ENCODE measurements at places on chromosomes 11 and 22.

- DNase-seq, result no peak
- H3K4me3 ChIP-seq, result no peak overlapping the region
- H3K27ac ChIP-seq, result no peak overlapping the region
- H3K27me3 ChIP-seq, result no peaks in the 10 kb centered on the region
These were observed 708.0 kb upstream of the ARHGAP42 start for GRCh38 chr11:99979042-99979441.

GRCh38 chr22:20216863-20217499 is 51.1 kb downstream of the RTN4R start:
- H3K27ac ChIP-seq, result no peak overlapping the region
- peaks cover 8% of the 10 kb centered on the region for H3K27me3 ChIP-seq
- no peaks in the 10 kb centered on the region for H3K36me3 ChIP-seq
- H3K4me3 ChIP-seq, result no peak overlapping the region
- H3K4me1 ChIP-seq, result peaks cover 14% of the 10 kb centered on the region

- peaks cover 30% of the 10 kb centered on the region for H3K4me1 ChIP-seq
- H3K27me3 ChIP-seq, result no peaks in the 10 kb centered on the region
- peak overlapping the region; percentile 96 for H3K27ac ChIP-seq
- H3K36me3 ChIP-seq, result peaks cover 1% of the 10 kb centered on the region
These were observed 1.2 kb downstream of the NOX4 start for GRCh38 chr11:89489930-89490329.

DNA sequence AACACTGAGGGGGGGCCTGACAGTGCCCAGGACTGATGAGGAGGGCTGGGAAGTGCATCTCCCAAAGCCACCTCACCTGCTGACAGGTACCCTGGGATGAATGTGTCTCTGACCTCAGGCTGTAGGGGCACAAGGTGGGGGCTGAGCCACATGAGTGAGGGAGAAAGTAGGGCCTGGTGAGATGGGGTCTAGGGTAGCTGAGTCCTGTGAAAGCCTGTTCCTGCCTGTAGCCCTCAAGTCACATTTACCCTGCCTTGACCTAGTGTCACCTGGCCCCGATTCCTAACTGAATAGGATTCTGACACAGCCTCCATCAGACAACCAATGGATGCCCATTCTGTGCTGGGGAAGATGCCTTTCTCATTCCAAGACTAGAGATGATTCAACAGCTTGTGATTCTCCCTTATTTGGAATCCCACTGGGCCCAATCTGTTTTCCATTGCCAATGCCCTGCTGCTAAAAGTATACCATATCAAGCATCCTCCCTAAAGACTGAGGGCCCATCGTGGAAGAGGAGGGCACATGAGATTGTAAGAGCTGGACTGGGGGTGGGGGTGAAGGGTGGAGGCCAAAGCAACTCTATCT is 11.1 kb upstream of the RFPL1 start:
- no peaks in the 10 kb centered on the region for H3K36me3 ChIP-seq
- no peak overlapping the region for H3K27ac ChIP-seq
- H3K4me1 ChIP-seq, result peaks cover 12% of the 10 kb centered on the region
- DNase-seq, result no peak

DNA sequence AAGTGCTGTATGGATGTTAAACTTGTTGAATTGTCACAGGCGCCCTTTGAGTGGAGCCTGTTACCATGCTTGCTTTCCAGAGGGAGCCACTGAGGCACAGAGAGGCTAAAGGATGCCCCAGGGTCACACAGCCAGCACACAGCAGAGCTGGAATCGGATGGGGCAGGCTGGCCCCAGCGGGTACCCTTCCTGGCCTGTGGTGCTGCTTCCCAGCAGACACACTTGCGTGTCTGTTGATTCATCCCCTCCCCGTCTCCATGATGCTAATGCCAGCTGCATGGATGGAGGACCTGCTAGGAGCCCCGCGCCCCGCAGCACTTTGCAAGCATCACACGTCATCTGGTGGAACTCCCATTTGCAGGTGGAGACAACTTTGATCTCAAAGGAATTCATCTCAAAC is 52.4 kb upstream of the SHISAL1 start:
- H3K4me1 ChIP-seq, result no peaks in the 10 kb centered on the region
- DNase-seq, result no peak
- H3K27ac ChIP-seq, result no peak overlapping the region
- H3K4me3 ChIP-seq, result no peak overlapping the region
- no peaks in the 10 kb centered on the region for H3K36me3 ChIP-seq

DNA sequence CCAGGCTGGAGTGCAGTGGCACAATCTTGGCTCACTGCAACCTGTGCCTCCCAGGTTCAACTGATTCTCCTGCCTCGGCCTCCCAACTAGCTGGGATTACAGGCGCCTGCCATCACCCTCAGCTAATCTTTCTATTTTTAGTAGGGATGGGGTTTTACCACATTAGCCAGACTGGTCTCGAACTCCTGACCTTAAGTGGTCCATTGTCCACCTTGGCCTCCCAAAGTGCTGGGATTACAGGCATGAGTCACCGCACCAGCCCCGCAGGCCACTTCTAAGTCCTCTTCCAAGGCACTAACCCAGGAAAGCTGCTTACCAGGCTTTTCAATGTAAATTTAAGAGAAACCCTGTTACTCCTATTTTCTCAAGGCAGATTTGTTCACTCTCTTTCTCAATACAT is 50.4 kb downstream of the DENND5A start:
- peaks cover 11% of the 10 kb centered on the region for H3K4me1 ChIP-seq
- DNase-seq, result no peak
- no peak overlapping the region for H3K4me3 ChIP-seq
- no peaks in the 10 kb centered on the region for H3K27me3 ChIP-seq
- H3K36me3 ChIP-seq, result no peaks in the 10 kb centered on the region
- H3K27ac ChIP-seq, result peak overlapping the region; percentile 34

GRCh38 chr22:23181721-23182308 is 1.5 kb downstream of the BCR start:
- no peak for DNase-seq
- H3K27ac ChIP-seq, result peak overlapping the region; percentile 59
- peaks cover 9% of the 10 kb centered on the region for H3K36me3 ChIP-seq
- H3K27me3 ChIP-seq, result no peaks in the 10 kb centered on the region

GRCh38 chr11:63595296-63595695 is 18.9 kb downstream of the PLAAT3 start:
- no peaks in the 10 kb centered on the region for H3K27me3 ChIP-seq
- H3K4me3 ChIP-seq, result no peak overlapping the region
- no peaks in the 10 kb centered on the region for H3K4me1 ChIP-seq
- H3K36me3 ChIP-seq, result peaks cover 31% of the 10 kb centered on the region

DNA sequence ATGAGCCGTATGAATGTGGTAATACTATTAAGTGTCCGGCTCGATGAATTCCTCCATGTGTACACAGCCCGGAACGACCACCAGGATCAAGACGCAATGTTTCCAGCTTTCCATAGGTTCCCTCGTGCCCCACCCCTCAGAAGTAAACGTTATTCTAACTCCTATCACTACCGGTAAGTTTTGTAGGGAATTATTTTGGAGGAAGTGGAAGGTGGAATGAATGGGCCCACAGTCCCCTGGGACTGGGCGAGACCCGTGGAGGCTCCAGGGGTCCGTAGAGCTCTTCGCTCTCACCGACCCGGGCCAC is 720 bp upstream of the FAR1 start:
- H3K4me1 ChIP-seq, result peaks cover 30% of the 10 kb centered on the region
- peak overlapping the region; percentile 84 for H3K4me3 ChIP-seq
- peaks cover 19% of the 10 kb centered on the region for H3K27me3 ChIP-seq
- no peak for DNase-seq
- peaks cover 7% of the 10 kb centered on the region for H3K36me3 ChIP-seq

DNA sequence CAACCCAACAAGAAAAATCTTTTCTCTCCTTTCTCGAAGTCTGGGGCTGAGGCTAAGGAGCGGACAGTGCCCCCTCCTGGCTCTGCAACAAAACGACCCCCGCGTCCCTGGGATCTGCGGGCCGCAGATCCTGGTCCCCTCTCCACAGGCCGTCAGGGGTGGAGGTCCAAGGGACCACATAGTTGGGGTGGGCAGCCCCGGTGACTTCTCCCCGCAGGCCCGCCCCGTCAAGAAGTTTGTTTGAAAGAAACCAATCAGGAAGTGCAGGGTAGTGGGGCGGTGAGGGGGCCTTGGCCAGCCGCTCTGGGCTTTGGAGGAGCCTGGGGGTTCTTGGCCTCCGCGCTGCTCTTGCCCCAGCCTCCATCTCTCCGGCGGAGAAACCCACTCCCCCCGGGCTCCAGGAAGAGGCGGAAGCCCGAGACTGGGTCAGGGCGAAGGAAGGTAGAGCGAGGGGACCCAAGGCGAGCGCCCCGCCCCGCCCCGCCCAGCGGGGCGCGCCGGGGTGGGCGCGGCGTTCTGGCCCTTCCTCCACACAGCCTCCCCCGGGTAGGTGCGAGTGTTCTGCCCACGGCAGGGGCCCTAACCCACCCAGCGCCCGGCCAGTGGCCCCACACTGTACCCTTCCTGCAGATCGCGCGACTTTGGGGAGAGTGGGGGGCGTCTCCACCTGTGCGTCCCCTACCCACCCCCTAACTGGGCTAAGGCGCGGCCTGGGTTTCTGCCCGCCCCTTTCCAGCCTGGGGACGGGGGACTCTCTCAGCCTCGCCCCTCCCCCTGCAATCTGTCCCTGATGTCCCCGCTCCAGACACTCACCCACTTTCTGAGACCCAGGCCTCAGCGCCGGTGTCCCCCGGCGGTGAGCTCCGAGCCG is 1.3 kb downstream of the TP53I11 start:
- no peaks in the 10 kb centered on the region for H3K4me1 ChIP-seq
- no peaks in the 10 kb centered on the region for H3K36me3 ChIP-seq
- peak overlapping the region; percentile 86 for H3K27ac ChIP-seq
- DNase-seq, result peak; percentile 34
- H3K4me3 ChIP-seq, result peak overlapping the region; percentile 83

DNA sequence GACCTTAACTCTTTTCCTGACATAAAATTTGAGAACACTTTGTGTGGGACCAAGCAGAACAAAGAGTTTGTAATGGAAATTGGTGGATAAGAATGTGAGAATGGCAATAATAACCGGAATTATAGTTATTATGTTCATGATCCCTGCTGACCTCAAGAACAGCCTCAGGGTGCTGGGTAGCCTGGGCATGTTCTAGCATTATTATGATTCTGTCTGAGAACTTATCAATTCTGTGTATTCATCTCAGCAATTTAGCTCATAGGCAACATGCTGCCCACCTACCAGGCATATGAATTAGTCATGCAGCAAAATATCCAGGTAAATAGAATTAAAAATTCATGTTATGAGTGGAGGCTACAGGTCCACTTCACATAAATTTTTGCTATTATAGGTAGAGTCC is 61.9 kb downstream of the CTSC start:
- peaks cover 4% of the 10 kb centered on the region for H3K27me3 ChIP-seq
- H3K4me3 ChIP-seq, result no peak overlapping the region
- no peak for DNase-seq
- H3K27ac ChIP-seq, result no peak overlapping the region

DNA sequence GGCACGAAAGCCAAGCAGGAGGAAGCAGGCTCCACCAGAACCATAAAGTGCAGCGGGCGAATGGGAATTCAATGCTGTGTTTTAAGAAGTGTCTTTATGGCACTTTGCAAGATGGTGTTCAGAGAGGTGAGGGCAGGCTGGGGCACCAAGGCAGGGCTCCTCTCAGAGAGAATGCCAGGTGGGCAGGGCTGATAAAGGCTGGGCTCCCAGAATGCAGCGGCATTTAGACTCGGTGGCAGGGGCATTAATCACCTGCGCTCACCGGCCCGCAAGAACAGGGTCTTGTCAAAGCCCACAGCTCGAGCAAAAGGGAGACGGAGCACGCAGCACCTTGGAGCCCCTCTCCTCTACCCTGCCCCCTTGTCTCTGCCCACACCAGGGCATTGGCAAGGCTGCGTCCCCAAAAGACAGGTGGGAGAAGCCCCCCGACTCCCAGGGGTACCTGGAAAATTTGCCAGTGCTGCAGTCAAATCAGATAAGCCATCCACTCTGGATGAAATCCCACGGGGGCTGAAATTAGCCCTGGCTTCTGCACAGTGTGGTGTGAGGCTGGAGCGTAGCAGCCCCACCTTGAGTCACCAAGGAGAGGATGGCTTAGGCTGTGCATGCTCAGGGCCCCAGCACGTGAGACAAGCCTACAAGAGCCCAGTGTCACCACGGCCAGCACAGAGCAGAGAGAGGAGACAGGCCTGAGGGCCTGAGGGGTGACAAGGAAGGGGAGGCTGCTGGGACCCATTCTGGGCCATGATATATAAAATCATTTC is 8.1 kb downstream of the MACROD1 start:
- peaks cover 8% of the 10 kb centered on the region for H3K27me3 ChIP-seq
- H3K36me3 ChIP-seq, result no peaks in the 10 kb centered on the region
- H3K4me1 ChIP-seq, result no peaks in the 10 kb centered on the region
- H3K27ac ChIP-seq, result no peak overlapping the region

DNA sequence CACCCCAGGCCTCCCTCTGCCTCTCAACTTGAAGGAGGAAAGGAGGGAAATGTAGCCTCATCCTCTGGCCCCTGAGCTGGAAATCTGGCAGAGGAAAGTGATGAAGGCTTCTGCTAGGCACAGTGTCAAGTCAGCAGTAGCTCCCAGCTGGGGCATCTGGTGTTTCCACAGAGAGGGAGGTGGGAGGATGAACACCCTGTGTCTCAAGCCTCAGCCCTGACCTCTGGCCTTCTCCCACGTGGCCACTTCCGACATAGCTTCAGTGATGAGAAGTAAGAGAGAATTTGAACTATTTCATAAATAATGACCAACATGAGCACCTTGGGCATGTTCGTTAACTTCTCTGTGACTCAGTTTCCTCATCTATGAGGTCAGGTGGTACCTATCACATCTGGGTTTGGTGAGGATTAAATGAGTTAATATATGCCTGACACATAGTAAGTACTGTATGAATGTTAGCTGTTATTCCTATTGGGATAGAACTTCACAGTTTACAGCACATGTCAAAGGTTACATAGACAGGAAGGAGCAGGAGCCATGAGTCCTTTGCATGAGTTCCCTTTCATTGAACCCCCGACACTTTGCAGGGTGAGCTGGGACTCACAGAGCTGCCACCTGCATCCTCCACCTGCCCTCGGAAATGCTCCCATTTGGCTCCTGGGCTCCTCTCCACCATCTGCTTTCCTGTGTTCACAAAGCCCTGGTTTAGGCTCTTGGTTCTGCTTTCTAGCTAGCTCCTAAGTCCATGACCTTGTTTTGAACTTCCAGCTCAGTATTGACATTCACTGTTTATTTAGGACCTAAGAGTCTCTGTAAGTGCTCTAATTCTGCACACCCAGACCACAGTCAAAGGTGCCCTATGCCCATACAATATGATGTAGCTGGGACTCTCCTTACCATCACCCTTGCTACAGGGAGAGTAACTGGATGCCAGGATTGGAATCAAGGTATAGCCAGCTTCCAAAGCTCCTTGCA is 61.7 kb downstream of the CSNK2A3 start:
- DNase-seq, result no peak
- H3K4me1 ChIP-seq, result peaks cover 23% of the 10 kb centered on the region

- H3K27ac ChIP-seq, result peak overlapping the region; percentile 37
- no peak for DNase-seq
- no peak overlapping the region for H3K4me3 ChIP-seq
- H3K36me3 ChIP-seq, result no peaks in the 10 kb centered on the region
These were observed 182.5 kb downstream of the SOX6 start for GRCh38 chr11:16173798-16174197.
